ENCODE measurements at places on chromosomes 11 and 22.

- DNase-seq, result no peak
These were observed 9.4 kb downstream of the INPPL1 start for GRCh38 chr11:72233773-72234513.

DNA sequence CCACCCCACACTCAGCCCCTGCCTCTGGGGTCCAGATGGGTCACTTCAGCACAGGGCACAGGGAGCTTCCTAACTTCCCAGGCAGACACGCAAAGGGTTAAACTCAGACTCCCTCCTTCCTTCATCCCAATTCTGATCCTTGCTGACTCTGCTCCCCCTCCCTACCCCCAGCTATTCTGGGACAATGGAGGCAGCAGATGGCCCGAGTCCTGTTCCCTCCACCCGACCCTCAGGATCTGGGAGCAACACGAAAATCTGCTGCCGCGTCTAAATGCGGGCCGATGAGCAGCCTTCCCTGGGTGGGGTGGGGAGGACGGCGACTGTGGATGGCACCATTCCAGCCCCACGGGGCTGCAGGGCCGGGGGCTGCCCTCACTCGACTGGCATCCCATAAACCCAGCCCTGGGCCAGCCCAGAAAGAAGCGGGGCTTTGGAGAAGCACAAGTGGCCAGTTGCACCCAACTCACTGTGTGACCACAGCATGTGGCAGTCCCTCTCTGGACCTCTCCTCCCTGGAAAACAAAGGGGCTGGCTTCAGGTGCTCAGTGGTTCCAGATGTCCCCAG, 18.7 kb downstream of the MFNG start:
- DNase-seq, result no peak

DNA sequence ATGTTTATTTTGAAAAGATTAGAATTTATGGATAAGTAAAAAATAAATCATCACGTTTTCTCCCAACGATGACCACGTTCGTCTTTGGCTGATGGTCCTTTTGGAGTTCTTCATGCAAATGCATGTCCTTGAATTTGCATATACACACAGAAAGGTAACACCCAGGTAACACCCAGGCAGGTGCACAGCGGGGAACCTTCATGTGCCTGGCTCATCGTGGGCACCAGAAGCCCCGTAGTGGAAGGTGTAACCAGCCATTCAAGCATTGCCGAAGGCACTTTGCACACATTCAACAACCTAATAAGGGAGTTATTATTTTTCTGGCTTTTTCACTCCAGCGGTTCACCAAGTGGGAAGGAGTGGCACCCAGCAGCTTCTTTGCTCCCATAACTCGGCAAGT, 404.6 kb downstream of the TBC1D22A start:
- no peak for DNase-seq

- no peak for DNase-seq
These were observed 34.3 kb downstream of the GRIK4 start for GRCh38 chr11:120545813-120546212.

GRCh38 chr11:128412847-128413791, 174.2 kb downstream of the ETS1 start:
- DNase-seq, result no peak

GRCh38 chr11:110469127-110469526, 39.4 kb downstream of the FDX1 start:
- DNase-seq, result no peak

DNA sequence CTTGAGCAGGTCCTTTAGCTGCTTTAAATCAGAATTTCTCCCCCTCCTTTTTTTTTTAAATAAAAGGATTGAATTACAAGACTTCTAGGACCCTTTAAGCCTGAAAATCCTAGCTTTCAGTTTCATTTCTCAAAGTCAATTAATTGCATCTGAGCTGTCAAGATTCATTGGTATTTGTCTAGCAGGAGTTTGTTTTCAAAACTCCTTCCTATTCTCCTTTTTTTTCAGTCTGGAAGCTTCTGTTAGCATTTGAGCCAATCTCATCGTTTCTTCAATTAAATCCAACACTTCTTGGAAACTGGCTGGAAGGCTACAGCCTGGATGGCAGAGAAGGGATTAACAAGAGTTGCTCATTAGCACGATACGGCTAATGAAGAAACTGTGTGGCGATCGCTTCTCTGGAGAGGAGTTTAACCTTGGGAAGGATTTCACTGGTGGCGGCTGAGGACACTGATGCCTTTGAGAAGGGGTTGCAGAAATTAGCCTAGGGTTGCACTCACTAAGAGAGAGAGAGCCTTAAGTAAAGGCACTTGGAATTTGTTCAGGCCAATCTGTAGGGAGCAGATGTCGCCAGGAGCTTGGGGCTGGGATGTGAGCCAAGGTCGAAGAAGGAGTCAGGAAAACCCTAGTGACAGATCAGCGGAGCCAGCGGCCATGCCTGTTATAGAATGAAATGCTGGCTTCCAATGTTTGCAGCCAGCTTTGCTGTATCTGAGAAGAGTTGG, 43.8 kb upstream of the API5 start:
- DNase-seq, result no peak

GRCh38 chr11:103968685-103969084, 67.8 kb upstream of the DDI1 start:
- no peak for DNase-seq

GRCh38 chr11:109342261-109342660, 79.7 kb upstream of the C11orf87 start:
- no peak for DNase-seq

DNA sequence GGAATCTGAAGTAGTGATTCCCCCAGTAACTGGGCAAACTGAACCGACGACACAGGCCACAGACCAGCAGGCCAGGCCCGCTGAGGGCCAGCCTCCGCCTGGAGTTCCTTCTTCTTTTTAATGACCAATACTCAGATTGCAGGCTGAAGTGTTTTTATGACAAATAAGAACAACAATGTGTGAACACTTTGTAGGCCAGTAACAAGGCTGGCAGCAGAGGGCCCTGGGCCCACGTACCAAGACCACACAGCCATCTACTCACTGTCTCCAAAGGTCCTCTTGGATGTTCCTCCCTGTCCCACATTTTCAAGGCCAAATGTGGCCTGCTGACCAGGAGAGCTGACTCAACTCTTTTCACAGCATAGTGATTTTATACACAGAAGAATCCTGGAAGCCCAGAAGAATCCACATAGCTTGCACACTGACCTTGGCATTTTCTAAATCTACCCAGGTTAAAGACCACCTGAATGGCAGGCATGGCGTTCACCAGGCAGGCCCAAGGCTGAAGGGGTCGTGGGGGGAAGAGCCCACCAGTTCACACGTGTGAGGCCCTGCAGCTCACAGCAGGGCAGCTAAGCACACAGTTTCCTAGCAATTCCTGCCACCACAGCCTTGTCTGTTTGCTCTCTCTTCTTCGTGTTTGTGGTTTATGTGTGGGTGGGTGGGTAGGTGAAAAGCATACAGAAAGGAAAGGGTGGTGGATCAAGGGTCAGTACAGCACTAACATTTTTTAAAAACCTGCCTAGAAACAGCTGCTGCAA, 13.3 kb downstream of the SMCO4 start:
- no peak for DNase-seq

GRCh38 chr11:113579292-113579940, 104.2 kb upstream of the DRD2 start:
- no peak for DNase-seq

DNA sequence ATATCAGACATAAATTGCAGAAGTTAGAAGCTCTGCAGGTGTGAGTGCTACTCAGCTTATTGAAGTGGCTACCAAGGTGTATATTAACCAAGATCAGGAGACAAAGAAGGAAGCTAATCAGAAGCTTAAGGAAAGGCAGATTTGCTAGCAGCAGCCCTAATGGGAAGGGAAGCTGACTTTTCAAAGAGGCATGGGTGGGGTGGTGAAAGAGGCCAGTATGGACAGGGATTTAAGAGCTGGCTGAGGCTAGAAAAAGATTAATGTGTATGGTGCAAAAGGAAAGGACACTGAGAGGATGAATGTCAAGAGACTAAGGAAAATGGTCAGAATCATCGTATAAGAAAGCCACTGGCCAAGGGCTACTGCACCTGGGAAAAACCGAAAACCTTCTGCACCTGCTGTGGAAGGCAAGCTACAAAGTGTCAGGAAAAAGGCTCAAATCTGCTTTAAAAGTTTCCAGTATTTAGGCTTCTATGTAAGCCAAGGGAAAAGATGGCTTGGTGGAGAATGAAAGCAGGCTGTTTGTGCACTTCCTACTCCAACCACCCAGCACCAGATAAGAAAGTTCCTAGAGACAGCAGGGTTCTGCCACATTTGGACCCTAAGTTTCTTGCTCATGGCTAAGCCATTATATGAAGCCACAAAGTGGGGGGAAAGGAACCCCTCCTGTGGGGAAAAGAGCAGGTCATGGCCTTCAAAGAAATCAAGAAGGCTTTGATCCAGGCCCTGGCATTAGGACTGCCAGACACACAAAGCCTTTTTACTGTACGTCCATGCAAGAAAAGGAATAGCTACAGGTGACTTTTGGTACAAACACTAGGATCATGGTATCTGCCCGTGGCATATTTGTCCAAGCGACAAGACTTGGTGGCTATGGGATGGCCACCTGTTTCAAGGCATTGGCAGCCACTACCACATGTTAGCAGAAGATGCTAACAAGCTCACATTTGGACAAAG, 40.9 kb upstream of the GLYAT start:
- DNase-seq, result no peak

DNA sequence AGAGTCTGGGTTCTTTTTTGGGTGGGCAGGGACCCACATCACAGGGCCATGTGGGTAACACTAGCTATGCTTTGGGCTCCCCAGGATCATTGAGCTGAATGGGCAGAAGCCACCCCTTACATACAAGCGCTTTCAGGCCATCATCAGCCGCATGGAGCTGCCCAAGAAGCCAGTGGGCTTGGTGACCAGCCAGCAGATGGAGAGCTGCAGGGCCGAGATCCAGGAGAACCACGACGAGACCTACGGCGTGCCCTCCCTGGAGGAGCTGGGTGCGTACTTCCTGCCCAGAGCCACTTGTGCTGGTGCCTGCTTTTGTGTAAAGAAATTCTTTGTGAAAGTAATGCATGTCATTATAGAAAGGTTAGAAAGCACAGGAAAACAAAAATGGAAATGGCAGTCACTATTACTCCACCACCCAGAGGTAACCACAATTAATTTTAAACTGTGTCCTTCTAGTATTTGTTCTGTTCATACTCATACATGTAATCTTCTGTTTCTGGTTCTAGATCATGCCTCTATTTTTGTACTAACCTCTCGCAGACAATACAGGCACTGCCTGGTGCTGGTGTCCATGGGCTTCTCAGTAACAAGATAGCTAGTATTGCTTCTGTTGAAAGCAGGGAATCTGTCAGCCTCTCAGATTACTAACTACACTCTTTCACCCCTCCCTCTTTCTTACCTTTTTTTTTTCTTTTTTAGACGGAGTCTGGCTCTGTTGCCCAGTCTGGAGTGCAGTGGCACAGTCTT, 13.7 kb downstream of the CRY2 start:
- no peak for DNase-seq

DNA sequence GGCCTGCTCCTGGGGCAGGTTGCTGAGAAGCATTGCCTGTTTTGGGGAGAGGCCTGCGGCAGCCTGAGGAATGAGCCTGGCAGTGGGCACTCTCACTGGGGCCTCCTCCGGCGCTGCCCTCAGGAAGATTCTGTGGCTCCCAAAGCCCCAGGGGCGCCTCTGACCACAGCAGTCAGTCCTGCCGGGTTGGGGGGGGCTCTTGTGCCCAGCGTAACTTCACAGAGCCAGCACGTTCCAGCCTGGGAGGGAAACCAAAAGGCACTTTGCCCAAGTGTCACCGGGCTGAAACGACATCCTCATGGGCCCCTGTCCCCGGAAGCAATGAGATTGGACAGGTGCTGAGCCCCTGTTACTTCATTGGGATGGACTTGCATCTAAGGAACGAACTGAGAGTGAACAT, 4.3 kb upstream of the LRP5 start:
- DNase-seq, result no peak

DNA sequence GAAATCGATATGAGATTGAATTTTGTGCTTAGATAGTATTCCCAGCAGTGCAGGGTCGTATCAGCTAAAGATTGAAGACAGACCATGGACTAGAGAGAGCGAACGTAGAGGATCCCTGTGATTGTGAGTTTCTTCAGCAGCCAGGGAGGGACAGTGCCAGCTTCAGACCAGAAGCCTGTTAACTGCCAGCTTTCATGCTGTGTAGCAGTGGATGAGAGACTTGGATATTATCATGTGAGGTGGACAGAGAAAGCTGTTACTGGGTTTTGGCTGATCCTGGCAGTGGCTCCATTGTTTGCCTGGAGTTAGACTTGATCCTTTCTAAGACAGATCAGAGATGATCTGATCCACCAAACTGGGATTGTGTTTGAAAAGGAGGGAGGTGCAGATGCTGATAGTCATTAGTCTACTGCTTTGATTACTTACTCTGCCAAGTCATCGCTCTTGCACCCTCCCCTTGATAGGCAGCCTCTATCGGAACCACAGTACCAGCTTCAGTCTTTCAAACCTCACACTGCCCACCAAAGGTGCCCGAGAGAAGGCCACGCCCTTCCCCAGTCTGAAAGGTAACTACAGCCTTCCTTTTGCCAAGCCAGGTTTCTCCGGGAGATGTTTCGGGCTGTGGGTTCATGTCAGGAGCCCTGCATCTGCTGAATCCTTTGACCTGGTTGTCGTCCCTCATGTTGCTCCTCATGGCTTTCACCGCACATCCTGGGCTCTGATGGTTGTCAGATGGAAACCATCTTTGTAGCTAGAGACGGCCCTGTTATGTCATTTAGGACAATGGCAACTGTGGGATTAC, 16.2 kb downstream of the MADD start:
- no peak for DNase-seq

- DNase-seq, result no peak
These were observed 677.6 kb downstream of the NTM start for GRCh38 chr11:132048040-132048439.

- no peak for DNase-seq
These were observed 18.7 kb downstream of the H19 start for GRCh38 chr11:1978720-1979473.

DNA sequence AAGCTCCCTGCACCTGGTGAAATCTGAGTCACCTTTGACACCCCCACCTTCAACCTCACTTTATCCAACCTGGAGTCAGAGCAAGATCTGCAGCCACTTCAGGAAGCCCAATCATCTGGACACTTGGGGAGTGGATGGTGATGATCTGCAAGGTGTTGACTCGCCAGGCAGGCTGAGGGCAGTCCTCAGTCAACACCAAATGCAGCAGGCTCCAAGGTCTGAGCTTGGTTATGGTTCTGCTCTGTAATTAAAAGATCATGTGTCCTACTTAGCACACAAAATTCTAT, 446.9 kb downstream of the BRD1 start:
- no peak for DNase-seq

DNA sequence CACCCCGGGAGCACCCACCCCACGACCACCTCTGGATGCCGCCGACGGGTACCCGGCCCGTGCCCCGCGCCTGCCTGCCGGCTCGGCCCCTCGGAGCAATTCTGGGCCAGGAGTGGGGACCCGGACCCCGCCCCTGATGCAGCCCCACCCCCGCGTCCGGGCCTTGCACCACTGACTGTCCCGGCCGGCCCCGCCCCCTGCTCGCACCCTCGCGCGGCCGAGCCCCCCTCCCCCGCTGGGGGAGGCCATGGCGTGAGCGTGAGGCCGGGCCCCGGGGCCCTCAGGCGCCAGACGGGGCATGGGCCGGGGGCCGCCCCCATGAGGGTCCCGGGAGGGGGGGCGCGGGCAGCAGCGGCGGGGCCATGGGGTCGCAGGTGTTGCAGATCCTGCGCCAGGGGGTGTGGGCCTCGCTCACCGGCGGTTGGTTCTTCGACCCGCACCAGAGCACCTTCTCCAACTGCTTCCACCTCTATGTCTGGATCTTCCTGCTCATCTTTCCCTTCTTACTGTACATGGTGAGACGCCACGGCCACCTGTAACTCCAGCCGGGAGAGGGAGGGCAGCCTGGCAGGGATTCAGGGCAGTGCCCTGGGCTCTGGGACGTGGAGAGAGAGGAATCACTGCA, 486 bp downstream of the PCNX3 start:
- no peak for DNase-seq
